Right forelimb (tissue), 1 donor: ENCODE measurements at places on chromosomes 2 and 18.

GRCh38 chr2:232332940-232333259 lies 45.7 kb upstream of the ALPP start:
- peak; percentile 9 for DNase-seq

DNA sequence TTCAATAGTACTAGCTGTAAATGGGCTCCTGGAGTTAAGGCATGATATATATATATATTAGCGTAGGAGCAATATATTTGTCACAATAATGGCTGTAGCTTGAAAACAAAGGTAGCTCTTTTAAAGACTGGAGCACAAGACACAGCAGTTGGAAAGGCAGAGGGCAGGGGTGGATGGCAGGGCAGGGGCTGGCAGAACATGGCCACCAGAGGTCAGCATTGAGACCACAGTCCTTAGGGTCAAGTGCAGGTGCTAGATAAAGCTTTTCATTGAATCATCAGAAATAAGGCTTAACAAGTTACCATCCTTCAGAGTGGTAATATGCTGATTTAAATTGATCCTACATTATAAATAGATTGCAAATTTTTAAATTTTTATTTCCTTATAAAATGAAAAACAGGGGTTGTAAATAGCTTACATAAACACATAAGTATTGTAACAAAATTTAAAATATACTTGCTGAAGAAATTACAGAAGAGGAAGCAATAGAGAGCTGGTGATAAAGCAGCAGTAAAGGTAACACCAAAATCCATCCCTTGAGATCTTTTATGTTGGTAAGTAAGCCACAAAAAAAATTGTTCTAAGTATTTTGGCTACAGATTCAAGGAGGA lies 161.2 kb upstream of the PIEZO2 start:
- no peak for DNase-seq

- DNase-seq: no peak
Measured at GRCh38 chr2:118903551-118904479, 38.2 kb upstream of the MARCO start.

- no peak for DNase-seq
Measured at GRCh38 chr18:55031979-55032378, 72.7 kb upstream of the CCDC68 start.

DNA sequence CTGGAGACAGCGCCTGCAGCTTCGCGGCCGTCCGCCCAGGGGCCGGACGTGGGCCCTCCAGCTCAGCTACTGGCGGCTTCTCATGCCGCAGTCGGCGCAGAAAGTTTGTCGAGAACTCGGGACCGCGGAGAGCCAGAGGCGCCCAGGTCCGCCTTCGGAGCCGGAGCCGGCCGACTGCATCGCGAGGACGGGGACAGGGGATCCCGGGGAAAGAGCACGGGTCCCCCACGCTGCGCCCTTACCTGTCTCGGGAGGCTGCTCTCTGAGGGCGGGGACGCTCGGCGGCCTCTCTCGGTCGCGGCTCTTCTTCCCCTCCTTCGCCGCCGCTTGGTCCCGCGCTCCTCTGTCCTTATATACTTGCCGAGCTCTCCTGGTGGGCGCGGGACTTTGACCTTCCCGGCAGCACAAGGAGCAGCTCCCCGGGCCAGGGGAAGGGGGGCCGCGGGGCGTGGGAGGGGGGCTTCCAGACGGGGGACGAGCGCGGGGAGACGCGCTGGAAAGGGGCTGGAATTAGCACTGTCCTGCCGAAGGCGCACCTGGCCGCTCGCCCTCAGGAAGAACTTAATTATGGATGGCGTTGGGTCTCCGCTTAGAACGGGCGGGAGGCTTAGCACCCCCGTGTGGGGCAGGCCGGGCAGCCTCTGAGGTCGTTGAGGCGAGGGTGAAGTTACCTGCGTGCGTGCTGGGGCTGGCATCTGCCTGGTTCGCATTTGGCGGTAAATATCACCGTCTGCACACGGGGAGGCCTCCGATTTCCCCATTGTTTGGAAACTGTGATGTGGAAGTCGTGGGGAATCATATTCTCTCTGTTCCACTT lies at the start of gene POMC:
TSS of gene POMC (minus strand) at position 325 of the 817 bp plus-strand sequence. CDS start 3,808 bp downstream, outside the sequence.
- DNase-seq: peak; percentile 55

- no peak for DNase-seq
Measured at GRCh38 chr2:140529706-140530105, 1601.1 kb downstream of the LRP1B start.

- DNase-seq: no peak
Measured at GRCh38 chr2:156411835-156412234, 24.3 kb upstream of the GPD2 start.

GRCh38 chr2:113910110-113910717 lies 20.3 kb downstream of the ACTR3 start:
- no peak for DNase-seq

- DNase-seq: peak; percentile 74
Measured at GRCh38 chr2:95022309-95023221, 2.9 kb upstream of the MAL start.

DNA sequence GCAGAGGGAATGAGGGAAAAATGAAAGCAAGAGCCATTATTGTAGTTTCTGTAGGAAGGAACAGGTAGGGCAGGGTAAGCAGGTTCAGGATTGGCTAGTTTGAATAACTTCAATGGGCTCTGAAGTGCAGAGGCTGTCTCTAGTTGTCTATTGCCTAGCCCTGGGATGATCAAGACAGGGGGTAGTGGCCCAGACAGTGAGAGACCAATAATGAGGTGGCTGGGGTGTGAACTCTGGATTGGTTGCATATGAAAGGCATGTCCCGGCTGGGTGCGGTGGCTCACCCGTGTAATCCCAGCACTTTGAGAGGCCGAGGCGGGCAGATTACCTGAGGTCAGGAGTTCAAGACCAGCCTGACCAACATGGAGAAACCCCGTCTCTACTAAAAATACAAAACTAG lies 67.5 kb upstream of the SLC38A11 start:
- no peak for DNase-seq
